ENCODE measurements at places on chromosomes 6 and 20.

DNA sequence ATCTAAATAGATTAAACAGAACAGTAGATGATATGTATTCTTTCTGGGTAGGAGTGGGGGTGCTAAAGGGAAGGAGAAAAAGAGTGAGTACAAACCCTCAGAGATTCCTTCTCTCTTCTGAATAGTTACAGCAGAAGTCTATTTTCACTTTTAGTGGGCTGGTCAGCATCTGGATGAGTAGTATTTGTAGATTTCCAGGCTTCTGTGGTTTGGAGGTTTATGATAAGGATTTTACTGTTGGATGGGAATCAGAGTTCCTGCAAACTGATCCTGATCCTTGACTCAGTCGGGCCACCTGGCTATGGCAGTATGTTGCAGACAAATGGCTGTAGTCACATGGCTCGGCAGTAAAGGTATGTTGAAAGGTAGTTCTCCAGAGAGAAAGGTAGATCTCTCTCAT lies 84.3 kb upstream of the IFNGR1 start:
- DNase-seq: no peak

GRCh38 chr20:61354901-61355495 lies 102.9 kb downstream of the CDH4 start:
- no peak for DNase-seq

GRCh38 chr6:36559011-36559793 lies 11.9 kb upstream of the STK38 start:
- DNase-seq: no peak

DNA sequence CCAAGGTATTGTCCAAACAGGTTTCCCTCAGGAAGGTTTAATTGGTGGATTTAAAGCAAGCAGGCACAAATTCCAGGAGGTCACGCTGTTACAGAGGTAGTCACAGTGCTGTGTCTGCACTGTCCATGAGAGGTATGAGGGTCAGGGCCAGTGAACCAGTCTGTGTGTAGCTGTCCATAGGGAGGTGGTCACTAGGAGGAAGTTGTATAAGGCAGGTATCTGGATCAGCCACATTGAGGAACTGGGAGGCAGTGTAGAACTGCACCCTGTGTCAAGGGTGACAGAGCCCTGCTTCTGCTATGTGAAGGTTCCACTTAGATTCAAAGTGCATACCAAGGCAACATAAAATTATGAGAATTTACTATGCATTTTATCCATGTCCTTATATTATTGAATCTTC lies 73.3 kb downstream of the MAP3K4 start:
- no peak for DNase-seq

- DNase-seq: no peak
These were observed 245.2 kb downstream of the CDH26 start for GRCh38 chr20:60203451-60203850.

All from activated naive CD8-positive, alpha-beta T cell treated with anti-CD3 and anti-CD28 coated beads, Interleukin-2, amount 10 ng/mL, durations not matched to agents 7 days and 5 days (primary cell).